ENCODE measurements at places on chromosomes 16 and 17.
A peak's percentile ranks its signal among the peaks of the same experiment; 100 is the strongest.

DNA sequence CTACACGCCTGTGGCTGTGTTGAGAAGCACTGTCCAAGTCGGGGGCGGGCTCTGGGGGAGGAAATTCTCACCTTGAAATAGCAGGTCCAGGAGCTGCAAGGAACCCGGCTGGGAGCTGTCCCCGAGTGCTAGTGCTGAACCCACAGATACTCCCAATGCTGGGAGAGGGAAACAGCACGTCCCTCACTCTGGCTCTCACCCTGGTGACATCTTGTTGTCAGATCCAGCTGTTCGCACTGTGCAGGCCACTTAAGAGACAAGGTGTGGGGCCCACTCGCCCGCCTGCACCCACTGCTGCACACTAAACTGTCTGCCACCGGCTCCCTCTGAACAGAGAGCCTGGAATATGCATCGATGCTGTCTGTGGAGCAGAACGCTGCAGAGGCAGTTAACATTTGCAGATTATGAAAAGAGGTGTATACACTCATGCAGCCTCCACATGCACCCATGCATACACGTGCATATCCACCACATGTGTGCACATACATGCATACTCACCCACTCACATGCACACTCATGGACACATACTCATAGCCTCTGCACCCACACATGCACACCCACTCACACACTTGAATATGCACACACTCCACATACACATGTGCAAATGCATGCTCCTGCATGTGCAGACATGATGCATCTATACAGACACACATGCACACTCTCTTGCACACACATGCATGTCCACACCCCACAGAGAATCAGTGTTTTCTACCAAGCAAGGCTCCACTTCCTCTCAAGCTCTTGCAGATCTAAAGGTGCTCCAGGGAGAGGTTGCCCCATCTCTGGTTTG is 42.0 kb downstream of the MGAT5B start:
- DNase-seq, result peak; percentile 23

DNA sequence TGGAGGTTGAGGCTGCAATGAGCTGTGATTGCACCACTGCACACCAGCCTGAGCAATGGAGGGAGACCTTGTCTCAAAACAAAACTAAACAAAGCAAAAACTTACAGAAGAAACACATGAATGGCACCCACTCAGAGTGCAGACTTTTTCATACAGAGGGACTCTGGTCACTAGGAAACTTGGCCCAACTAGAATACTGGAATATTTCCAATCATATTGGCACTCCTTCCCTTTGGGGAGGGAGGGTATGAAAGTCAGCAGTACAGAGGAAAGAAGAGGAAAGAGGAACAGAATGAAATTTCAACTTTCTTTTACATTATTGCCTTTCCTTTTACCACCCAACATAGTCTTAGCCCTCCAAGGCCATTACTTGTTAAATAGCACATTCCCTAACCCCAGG is 28.2 kb downstream of the CMTR2 start:
- no peak for DNase-seq

GRCh38 chr17:10061111-10061845 is 137.1 kb downstream of the GAS7 start:
- DNase-seq, result peak; percentile 72

GRCh38 chr17:681316-681715 is 33.3 kb downstream of the VPS53 start:
- no peak for DNase-seq

- DNase-seq, result no peak
Observed at GRCh38 chr17:8685381-8685780, 54.9 kb upstream of the MYH10 start.

DNA sequence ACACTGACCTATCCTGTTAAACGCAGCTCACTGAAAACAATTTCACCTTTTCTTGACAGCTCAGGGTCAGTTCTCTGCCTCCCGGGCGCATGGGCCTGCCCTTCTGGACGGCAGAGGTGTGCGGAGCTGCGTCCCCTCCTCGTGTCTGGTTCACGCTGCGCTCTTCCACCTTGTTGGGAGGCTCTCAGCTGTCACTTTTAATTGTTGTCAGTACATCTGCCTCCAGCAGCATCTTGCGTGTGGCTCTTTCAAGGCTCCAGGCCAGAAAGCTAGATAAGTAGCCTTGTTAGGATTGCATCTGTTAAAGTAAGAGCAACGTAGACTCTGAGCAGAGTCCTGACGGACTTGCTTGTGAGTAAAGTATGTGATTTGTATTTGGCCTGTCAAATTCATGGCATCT is 59.4 kb downstream of the MGAT5B start:
- no peak for DNase-seq

DNA sequence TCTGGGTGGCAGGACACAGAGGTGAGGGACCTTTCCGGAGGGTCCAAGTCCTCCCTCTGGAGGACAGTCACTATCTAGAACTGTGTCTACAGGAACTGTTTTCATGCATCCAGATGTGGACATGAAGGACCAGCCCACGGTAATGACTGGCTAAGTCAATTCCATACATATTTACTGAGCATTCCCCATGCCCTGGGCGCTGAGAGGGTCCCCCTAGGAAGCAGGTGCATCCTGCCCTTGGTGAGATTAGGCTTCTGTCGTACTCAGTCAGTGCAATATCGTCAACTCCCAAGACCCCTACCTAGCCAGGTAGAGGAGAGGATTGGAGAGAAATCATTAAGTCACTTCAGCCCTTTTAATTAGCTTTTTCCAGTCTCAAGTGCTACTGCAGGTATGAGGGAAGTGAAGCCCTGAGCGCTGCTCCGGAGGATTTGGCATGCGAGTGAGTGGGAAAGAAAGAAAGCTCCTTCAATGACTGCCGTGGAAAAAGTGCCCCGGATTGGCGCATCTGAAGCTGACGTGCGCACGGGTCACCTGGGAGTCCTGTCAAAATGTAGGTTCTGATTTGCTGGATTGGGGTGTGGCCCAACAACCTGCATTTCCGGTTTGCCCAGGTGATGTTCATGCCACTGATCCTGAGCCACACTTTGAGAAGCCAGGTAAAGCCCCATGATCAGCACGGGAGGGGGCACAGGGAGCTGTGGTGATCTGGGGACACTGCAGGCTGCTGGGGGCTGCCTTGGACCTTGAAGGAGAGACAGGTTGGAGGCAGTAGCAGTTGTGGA is 367.4 kb upstream of the TNRC6C start:
- DNase-seq, result no peak

DNA sequence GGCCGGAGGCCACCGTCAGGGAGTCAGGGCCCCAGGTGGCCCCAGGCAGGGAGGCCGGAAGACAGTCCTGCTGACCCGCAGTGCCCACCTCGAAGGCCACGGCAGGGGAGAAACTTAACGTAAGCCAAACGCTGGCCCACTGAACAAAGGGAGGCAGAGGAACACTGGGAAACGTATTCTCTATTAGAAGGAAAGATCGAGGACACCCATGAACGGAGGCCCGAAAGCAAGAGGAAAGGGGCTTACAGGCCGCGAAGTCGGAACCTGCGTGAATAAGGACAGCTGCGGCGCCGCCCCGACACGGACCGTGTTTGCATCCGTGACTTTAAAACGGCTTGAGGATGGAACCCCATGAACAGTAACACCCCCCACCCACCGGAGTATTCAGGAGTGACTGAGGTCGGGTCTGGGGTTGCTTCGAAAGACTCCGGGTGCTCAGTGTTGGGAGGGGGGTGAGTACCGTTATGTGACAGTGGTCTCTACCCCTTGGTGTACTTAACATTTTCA is 102.4 kb upstream of the METRNL start:
- no peak for DNase-seq

DNA sequence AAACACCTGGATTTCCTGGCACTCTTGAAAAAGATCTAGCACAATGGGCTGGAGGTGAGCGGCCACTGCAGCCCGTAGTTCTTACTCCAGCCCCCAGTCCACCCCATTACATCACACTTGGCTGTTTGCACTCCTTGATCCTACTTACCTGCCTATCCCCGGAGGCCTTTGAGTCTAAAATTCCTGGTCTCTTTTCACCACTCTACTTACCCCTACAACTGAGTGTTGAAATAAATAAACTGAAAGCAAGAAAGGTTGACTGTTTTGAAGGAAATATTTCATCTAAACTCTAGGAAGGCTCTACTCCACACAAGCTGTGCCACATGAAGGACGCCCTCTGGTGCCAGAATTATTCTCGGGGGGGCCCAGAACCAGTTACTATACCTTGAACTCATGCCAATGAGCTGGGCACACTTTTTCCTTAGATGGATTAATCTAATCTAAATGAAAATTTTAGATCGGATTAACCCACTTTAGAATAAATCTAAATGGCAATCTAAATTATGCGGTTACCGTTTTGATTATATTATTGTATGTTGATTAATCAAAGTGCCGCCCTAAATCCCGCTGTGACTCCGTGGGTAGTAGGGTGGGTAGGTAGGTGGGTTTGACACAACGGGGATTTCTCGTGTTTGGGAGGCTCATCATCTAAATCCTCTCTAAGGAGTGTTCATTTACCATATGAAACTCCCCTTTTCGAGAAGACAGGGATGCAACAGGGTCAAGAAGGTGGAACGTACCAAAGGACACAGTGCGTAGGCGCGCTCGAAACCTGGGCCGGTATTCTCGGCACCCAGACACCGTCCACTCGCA is 651 bp upstream of the EIF1 start:
- DNase-seq, result peak; percentile 42

All from inflammatory macrophage (primary cell).